ENCODE measurements at places on chromosomes 11 and 22.

- no peak for DNase-seq
Measured at GRCh38 chr11:86625981-86626380, 46.4 kb downstream of the ME3 start.

- DNase-seq, result no peak
Measured at GRCh38 chr11:86214710-86215109, 29.8 kb upstream of the EED start.

DNA sequence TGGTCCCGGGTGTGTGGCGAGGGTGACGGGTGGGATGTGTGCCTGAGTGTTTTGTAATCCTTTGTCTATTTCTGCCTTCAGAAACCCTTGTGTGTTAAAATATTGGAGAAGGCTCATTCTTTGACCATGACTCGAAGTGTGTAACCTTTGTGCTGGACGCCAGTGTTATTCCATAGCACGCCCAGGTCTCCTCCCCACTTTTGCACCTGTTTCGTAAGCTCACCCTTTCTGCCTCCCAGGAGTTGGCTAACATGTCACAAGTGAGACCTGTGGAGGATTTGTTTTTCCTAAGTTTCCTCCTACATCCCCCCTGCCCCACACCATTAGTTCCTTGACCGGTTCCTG lies 382 bp downstream of the C11orf54 start:
- DNase-seq, result peak; percentile 13

DNA sequence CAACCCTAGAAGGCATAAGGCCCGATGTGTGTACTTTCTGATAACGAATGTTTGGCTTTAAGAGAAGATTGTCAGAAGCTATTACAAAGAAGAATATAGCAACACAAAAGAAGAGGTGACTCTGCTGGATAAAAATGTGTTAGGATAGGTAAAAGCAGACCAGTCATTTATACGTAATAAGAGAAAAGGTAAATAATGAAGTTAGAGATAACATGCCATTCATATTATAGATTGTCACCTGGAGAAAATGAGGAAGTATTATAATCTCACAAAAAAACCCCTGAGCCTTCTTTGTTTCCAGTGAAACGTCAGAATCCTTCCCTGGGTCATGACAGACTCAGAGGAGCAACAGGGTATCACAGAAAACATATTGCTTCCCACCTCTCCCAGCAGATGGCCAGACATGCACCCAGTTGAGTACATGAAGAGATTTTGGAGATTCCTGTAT lies 36.1 kb downstream of the PPFIA1 start:
- DNase-seq, result no peak

GRCh38 chr22:22940961-22941605 lies 53.5 kb downstream of the IGLL5 start:
- no peak for DNase-seq

- DNase-seq, result no peak
Measured at GRCh38 chr11:68117853-68118470, 3.2 kb downstream of the CHKA start.
